ENCODE measurements at places on chromosomes 2 and 18. TPM values are rescaled to one million over a fixed set of nuclear protein-coding genes. Genes with fewer than 3 reads are reported as not detected.
A peak's percentile ranks its signal among the peaks of the same experiment; 100 is the strongest.

GRCh38 chr2:224333726-224334482 lies 68.0 kb downstream of the FAM124B start:
- DNase-seq: no peak

GRCh38 chr2:238262496-238263122 lies 22.8 kb upstream of the HES6 start:
- peak; percentile 67 for DNase-seq

- DNase-seq: no peak
Observed at GRCh38 chr2:190592831-190593230, 56.1 kb upstream of the NAB1 start.

DNA sequence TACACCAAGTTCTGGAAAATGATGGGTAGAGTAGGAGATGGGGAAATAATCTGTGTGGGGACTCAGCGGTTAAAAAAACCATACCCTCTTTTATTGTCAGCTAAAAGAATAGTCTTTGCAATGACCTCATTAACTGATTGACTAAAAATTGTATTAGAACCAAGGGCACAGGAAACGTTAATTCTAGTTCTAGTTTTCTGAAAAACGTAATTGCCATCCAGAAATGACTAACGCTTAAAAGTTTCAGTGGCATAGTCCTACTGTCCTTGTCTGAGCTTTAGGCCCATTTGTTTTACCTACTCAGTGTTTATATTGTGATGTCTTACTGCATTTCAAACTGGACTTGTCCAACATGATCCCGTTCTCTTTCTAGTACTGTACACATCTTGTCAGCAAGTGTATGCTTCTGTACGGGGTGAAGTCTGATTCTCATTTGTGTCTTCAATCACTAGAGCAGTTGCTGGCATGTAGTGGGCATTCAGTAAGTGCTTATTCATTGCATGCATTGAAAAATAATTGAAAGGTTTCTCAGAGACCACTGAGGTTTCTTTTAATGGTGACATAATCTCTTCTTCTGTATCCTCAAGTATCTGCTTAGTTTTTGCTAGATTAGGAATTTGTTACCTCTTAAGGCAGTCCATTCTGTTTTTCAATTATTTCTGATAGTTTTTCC lies 81.5 kb downstream of the ZNF407 start:
- DNase-seq: no peak

- DNase-seq: peak; percentile 58
Observed at GRCh38 chr2:88810488-88810887, 119.0 kb downstream of the RPIA start.

DNA sequence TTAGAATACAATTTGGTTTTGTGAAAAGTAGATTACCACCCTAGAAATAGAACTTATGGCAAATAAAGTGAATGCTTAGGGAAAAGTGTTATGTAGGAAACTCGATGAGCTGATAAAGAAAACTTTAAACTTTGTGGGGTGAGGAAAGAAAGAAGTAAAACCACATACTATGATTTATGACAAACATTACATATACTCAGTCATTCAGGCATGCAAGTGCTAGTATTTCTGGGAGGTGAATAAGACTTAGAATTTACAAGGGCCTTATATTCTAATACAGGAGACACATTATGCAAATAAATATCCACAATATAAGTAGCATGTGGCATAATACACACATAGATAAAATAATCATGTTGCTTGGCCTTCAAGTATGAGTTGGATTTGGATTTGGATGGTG lies 618.1 kb downstream of the XIRP2 start:
- no peak for DNase-seq

DNA sequence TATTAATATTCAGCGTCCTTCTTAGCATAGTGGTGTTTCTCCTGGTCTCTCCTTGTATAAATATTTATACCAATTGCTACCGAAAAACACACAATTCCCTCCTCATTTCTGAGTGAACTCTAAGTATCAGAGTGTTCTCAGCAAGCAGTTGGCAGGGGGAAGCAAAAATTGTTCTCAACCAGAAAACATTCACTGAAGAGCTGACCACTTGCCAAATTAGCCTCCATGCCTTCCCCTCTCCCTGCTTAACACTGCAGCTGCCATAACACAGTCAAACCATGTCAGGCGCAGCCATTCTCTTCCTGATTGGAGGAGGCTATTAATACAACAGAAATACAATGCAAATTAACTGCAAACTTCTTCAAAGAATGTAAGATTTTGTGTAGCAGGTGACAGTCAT lies 105.0 kb downstream of the COL6A3 start:
- DNase-seq: no peak

GRCh38 chr2:214989187-214989586 lies 149.2 kb downstream of the ABCA12 start:
- DNase-seq: no peak

DNA sequence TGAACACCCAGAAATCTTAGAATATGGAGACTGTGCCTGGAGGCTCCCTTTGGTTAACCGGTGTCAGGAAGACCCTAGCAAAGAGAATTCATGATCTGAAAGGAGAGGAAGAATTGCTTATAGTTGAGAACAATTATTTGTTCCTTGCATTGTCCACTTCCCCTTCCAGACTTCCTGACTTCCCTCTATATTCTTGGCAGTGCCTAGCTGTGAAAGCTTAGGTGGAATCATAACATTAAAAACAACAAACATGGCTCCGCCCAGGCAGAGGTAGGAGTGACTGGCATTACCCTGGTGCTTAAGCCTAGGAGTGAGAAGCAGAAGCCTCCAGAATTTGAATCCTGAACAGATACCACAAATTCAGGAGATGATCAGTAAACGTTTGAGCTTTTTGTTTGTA lies 1.9 kb downstream of the TTL start:
- no peak for DNase-seq

DNA sequence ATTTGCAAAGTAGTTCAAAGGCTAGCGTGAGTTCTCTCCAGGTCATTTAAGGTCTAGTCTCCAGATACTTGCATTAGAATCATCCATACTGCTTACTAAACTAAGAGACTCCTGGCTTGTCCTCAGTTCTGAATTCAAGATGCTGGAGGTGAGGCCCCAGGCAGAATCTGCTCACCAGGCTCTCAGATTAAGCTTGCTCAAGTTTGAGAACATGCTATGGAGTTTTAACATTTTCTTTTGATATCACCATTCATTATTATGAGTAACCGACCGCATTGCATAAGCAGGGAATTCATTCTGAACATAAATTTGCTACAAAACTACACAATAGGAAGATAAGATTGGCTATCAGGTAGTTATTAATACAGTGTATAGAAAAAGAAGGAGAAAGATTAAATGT lies 409.7 kb upstream of the FANCL start:
- DNase-seq: no peak

GRCh38 chr2:48851161-48851560 lies 95.6 kb upstream of the LHCGR start:
- no peak for DNase-seq

DNA sequence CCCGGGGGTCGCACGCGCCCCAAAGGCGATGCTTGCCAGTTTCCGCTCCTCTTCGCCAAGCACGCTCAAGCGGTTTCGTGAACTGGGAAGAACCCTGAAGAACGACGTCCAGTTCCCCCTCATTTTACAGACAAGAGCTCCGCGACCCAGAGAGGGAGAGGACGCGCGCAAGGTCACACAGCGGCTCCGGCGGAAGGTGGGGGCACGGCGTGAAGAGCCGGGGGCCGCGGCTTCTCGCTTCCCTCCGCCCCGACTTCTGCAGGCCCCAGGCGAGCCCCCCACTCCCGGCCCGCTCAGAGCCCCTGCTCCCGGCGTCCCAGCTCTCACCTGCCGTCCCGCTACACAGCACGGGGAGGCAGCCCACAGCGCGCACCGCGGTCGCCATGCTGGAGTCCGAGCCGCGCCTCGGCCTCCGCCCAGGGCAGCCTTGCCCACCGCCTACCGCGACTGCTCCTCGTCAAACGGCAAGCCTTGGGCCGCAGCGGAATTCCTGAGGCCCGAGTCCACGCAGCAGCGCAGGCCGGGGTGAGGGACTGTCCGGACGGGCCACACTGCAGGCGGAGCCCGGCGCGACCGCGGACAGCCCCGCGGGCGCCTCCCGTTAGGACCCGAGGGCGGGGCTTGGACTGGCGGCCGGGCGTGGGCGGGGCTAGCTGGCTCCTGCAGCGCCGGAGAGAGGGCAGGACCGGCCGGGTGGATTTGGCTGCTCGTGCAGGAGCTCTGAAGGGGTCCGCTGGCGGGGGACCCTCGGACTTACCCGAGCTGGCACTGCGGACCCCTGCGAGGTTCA lies at the start of gene MRPS5:
Gene MRPS5 (minus strand): TSS at position 402 of the 790 bp plus-strand sequence. CDS start 17 bp downstream, at position 385.
- peak; percentile 95 for DNase-seq

- no peak for DNase-seq
Observed at GRCh38 chr18:2723207-2723606, 67.7 kb downstream of the SMCHD1 start.

DNA sequence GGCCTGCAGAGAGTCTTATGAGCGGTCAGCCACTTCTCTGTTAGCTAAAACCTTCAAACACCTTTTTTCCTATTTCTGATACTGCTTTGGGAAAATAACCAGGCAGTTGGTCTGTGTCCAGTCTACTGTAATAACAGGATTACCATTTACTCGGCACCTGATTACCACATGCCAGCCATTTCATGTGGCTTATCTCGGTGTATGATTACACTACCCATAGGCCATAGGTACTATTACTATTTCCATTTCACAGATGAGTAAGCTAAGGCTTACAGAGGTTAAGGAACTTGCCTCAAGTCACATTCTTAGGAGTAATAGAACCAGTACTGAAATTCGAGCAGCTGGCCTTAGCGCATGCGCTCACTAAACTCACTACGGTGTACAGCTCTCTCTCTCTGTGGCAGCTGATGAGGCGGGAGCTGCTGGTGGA lies 147.2 kb upstream of the L3MBTL4 start:
- no peak for DNase-seq

DNA sequence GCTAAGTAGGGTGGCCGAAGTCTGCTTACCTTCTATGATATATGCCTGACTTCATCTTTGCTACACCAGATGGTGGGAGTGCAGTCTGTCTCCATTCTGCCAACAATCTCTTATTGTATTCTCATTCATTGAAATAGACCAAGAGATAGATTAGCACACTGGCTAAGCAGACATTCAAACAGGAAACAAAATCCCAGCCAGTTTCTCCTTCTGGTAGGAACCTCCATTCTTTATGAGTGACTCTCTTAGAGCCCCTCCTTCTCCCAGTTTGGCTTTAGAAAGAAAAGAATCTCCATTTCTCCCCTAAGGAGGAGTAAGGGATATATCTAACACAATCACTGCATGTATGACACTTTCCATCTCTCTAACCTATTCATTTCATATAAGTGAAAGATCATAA lies 118.9 kb upstream of the COL5A2 start:
- DNase-seq: no peak

OR6B2 gene
- total RNA-seq: not detected

DSG1 gene
- not detected for total RNA-seq

GPAT2 gene
- total RNA-seq: 6.0 TPM

WDR54 gene
- 7.9 TPM for total RNA-seq

CIB4 gene
- total RNA-seq: not detected

BCL11A gene
- total RNA-seq: 2.0 TPM

MAP3K19 gene
- total RNA-seq: not detected

All from posterior vena cava (tissue), 2 donors.